ENCODE measurements at places on chromosomes 1 and 21.

DNA sequence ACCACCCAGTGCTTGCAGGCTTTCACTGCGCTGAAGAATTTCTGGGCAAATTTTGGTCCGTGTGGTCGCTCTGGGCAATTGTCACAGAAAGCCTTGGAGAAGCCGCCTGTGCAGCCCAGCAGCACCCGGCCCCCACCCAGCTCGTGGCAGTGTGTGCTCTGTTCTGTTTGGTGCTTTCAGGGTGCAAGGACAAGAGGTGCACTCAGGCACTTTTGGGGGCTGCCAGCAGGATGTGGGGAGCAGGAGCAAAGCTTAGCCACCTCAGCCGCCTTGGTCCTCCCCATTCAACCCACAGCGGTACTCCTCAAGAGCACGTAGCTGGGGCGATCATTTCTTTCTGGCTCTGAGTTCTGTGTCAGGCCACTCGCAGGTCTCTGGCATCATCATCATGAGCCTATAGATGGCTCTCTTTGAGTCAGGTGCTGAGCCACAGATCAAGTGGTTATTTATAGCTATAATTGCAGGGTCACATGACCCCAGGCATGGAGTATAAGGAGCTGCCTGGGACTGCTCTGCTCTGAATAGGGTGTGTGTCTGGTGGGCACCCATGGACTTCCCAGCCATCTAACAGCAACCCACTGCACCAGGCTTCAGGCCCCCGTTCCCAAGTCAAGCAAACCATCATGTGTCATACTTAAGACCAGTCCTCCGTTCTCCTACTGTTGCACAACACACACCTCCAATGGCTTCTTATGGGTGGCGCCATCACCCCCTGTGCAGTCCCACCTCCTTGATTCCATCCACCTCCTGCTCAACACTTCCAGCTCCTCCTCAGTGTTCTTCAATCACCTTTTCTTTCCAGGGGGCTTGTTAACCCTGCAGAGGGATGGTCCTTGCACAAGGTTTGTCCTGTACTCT lies 18.1 kb upstream of the TENT5C start:
- no peak for DNase-seq

GRCh38 chr1:58409336-58409735 lies 137.2 kb downstream of the OMA1 start:
- no peak for DNase-seq

- no peak for DNase-seq
Observed at GRCh38 chr1:199399996-199400724, 627.4 kb upstream of the NR5A2 start.

GRCh38 chr1:180168786-180169639 lies 14.3 kb downstream of the QSOX1 start:
- DNase-seq: no peak

GRCh38 chr1:175073061-175073460 lies 5.4 kb downstream of the TNN start:
- DNase-seq: no peak

DNA sequence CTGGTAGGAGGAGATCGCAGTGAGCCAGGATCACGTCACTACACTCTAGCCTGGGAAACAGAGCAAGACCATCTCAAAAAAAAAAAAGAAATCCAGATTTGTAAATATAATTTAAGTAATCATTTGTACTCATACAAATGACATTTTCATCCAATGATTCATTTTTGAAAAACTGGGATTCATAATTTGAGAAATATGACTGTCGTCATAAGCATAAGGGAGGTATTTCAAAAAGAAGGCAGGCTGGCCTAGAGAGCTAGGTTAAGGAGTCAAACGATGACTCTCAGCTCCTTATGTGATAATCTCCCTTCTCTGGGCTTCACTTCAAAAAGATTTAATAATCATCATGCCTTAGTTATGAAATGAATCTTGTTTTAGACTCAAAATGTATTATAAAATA lies 2.3 kb downstream of the GART start:
- DNase-seq: no peak

- DNase-seq: no peak
Observed at GRCh38 chr1:198890214-198890930, 251.5 kb downstream of the PTPRC start.

DNA sequence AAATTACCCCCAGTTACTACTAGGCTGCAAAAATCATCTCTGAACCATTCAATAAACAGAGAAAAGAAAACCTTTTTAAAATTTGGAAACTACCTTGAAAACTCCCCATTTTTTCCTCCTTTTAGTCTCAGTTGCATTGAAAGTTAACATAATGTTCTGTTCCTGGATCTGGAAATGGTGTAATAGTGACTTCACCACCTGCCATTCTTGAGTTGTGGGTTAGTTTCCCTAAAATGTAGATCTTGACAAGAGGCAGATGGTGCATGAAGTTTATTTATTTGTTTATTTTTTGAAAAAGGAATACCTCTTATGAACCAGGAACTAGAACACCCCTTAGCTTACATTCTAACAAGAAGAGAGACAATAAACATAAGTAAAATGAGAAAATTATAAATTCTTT lies 72.8 kb downstream of the ATF6 start:
- DNase-seq: no peak

- DNase-seq: no peak
Observed at GRCh38 chr1:5889901-5890300, 102.3 kb downstream of the NPHP4 start.

DNA sequence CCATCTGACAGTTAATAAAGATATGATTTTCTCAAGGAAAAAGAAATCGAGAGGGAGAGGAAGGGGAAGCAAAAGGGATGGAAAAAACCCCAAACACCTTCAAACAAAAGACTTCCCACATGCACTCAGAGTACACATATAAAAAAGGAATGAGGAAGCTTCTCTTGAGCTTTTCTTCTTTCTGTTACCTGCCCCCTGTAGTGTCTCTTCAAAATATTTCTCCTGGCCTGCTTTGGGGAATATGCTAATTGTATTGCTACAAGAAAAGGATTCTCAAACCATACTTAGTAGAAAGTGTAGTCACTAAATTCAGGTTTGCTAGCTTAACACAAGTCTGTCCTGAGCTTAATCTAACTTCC lies 58.7 kb downstream of the KIF14 start:
- no peak for DNase-seq

- DNase-seq: no peak
Observed at GRCh38 chr21:36859744-36860501, 106.5 kb downstream of the HLCS start.

DNA sequence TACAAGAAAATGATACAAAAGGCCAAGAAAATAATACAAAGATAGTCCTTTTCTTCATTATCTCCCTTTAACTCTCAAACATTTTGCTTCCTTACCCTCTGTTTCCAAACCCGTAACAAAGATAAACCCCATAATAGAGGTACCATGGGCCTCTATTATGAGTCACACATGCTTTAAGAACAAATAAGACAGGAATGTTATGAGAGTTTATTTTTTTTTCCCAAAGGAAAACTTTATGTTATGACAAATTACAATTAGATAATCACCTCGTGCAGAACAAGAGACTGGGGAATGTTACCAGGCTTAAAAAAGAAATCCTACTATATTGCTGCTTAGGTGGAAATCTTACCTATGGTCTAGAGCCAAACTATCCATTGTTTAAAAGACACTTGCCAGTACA lies 272.0 kb downstream of the BRINP3 start:
- DNase-seq: no peak

GRCh38 chr1:1274931-1275431 lies 1.3 kb upstream of the UBE2J2 start:
- no peak for DNase-seq

DNA sequence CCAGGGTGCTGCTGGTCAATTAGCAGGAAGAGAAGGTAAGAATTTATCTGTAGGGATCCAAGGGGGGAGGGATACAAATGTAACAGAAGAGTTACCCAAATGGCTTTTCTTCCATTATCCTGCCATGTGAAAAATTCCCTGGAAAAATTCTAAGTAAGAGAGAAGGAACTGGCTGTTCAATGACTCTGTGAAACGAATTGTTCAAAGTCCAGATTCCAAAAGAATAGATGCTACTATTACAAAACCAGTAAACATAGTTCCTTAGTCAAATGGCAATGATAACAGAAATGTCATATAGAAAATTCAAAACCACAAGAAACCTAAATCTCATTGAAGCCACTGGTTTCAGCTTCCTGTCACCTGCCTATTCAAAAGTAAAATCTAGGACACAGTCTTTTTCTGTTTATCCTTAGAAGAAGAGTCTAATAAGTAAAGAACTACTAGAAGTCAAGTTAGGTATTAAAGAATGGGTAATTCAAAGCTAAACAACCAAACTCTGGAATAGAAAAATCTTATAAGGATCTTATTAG lies 102.6 kb downstream of the ZNF644 start:
- DNase-seq: no peak
